ENCODE measurements at places on chromosomes 1 and 21.
A peak's percentile ranks its signal among the peaks of the same experiment; 100 is the strongest.

- DNase-seq: no peak
Measured at GRCh38 chr1:44049839-44050238, 18.6 kb upstream of the SLC6A9 start.

GRCh38 chr1:62306065-62306464 lies 13.2 kb downstream of the KANK4 start:
- DNase-seq: no peak

GRCh38 chr1:172308577-172308976 lies 111.9 kb upstream of the C1orf105 start:
- DNase-seq: no peak

GRCh38 chr21:45440736-45441350 lies 35.9 kb downstream of the COL18A1 start:
- DNase-seq: no peak

DNA sequence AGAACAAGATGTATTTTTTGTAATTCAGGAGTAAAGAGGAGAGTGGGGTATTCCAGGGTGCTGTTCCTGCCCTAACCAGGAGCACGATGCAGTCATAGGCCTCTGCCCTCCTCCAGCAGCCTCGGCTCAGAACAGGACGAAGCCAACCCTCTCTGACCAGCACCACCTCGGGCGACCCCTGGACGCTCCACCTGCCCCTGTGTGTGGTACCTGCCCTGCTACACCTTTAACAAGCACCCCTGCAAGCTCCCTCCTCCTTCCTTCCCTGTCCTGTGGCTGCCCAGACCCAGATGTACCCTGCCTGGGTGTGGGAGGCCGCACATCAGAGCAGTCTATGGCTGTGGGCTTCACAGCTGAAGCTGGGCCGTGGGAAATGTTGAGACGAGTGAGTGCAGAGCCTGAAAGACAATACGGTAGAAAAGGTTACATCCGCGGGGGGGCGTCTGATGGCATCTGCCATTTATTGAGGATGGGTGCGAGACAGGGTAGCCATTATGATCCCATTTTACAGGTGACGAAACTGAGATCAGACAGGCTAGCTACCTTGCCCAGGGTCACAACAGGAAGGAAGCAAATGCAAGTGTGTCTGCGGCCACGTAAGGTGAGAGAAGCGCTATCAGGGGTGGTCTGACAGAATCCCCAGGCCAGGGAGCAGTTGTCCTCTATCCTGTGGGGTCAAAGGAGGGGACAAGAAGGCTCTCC lies 4.6 kb downstream of the ERG start:
- DNase-seq: no peak

DNA sequence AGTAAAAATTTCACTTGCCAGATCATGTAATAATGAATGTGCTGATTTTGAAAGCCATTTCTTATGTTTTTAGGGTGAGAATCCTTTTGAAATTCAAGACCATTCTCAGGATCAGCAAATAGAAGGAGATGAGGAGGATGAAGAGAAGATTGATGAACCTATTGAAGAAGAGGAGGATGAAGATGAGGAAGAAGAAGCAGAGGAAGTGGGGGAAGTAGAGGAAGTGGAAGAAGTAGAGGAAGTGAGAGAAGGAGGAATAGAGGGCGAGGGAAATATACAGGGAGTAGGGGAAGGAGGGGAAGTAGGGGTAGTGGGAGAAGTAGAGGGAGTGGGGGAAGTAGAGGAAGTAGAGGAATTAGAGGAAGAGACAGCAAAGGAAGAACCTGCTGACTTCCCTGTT lies 32.4 kb downstream of the ZNF326 start:
- DNase-seq: no peak

GRCh38 chr21:41548781-41549180 lies 40.8 kb upstream of the TMPRSS2 start:
- DNase-seq: no peak

DNA sequence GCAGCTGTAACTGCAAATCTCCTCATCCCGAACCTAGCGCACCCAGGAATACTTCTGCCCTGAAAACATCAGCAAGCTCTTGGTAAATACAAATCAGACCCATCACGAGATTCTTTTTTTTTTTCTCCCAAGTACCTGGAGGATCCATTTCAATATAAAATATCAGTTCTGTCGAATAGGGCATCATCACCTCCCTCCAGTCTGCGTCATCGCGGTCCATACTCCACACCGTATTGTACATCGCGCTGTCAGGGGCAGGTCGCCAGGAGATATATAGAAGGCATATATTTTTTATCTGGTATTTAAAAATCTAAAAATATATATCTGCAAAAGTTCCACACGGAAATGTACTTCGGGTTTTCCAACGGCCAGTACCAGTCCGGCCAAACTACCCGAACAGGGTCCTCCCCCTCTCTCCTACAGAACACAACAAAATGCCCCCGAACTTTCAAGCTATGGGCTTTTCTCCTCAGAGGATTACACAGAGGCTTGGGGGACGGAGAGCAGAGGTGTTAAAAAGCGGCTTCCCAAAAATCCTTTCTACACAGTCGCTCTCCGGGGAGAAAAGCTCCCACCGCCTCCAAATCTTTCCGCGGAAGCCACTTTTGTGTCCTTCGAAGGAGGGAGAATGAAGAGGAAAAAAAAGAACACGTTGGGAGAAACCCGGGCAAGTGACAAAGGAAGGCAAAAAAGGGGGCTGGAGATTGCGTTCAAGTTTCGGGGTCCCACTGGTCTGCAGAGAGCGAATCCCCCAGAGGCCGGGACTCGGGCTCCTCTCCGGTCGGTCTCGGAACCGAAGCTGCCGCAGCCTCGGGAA lies 509 bp downstream of the PIK3R3 start:
- peak; percentile 63 for DNase-seq

GRCh38 chr1:154536570-154536969 lies 21.9 kb downstream of the UBE2Q1 start:
- DNase-seq: no peak

DNA sequence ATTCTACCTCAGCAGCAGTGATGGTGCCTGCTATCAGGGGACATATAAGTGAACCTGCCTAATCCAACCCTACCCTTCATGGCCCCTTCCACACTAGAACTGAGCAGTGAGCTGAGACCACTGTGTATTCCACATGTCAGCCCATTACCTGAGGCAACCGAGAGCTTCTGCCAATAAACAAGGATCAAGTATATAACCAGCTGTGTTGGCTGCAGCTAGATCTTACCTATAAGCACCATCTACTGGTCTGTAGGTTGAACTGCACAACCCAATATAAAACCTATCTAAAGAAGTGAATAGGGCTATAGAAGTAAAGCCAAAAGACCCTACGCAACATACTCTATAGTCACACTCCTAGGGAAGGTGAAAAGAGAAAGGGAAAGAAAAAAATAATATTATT lies 376.9 kb downstream of the HHIPL2 start:
- peak; percentile 68 for DNase-seq

- DNase-seq: no peak
Measured at GRCh38 chr1:205161076-205161475, 39.3 kb upstream of the RBBP5 start.

DNA sequence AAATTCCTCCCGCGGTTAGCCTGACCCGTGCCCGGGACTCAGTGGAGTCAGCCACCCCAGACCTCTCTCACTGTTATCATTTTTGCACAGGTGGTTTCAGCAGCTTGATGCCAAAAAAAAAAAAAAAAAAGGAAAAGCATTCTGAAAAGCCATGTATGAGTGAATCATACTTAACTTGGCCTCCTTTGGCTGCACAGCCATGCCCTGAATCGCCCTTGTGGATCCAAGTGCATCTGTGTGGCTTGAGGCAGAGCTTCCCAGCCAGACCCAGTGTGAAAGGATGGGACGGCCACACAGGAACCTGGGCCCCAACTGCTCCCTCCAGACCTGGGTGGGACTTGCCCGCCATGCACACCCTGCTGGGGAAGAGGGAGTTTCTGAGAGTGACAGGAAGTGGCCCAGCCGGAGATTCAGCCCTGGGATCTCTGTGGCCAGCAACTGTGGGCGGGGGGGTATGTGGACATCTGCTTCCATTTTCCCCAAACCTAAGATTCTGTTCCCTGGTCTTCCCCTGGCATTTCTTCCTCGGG lies 8.6 kb downstream of the YBEY start:
- peak; percentile 94 for DNase-seq

DNA sequence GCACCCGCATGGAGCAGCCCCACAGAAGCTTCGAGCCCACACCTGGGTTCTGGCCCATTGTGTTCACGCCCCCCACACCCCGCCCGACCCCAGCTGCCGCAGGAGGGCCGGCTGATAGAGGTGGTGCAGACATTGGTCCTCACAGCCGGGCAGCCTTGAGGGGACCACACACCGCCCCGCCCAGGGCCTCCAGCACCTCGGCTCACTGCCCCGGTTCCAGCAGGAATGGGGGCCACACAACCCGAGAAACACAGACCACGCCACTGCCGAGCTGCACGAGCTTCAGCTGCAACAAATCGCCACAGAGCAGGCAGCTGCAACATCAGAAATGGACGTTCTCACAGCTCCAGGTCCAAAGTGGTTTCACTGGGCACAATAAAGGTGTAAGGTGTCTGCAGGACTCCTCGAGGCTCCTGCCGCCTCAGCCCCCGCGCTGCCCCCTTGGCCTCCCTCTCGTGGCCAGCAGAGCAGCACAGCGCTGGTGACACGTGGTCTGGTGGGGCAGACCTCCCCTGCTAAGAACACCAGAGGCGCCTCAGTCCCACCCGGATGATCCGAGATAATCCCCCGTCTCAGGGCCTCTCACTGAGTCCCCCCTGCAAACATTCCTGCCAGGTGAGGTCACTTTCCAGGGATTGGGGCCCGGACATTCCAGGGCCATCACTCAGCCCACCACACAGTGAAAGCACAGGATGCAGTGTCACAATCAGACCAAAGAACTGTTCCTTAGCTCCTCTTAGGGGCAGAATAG lies 62.3 kb upstream of the ADARB1 start:
- no peak for DNase-seq

DNA sequence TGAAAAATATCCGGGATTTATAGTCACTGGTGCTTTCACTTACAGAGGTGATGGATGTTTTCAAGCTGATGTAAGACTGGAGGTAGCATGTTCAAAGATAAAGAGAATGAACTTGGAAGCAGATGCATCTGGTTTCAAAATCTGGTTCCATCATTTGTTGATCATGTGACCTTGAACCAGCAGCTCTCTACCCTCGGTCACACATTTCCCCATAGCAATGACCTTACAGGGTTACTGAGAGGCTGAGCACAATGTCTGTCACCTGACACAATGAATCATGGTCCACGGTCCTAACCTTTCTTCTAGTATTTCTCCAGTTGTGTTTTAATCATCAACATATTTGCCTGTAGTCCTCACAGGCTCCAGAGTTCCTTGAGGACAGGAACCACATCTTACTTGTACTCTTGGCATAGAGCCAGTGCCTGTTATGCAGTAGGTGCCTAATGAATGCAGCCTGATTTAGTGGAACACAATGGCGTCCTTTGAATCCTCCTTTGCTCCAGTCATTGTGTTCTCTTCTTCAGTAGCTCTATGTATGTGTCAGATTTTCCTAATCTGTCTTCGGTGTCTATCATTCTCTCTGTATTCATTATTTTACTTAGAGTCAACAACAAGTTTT lies 667.3 kb downstream of the PTPRU start:
- DNase-seq: no peak

GRCh38 chr1:34871443-34872132 lies 12.0 kb upstream of the SMIM12 start:
- DNase-seq: no peak

DNA sequence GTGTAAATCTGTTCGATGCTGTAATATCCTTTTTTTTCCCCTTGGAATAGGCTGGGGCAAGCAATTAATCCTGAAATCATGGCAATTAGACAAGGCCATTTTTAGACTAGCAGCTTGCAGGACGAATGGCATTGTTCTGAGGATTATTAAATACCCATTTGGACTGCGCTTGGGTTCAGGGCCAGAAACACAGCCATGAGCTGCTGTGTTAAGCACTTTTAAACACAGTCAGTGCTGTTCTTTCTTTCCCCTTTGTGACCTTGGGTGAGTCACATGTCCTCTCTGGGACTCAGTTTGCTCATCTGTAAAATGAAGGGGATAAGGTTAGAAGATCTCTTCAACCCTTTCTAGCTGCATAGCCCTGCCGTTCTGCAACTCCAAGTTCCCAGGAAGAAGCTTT lies 58.6 kb upstream of the C8B start:
- DNase-seq: no peak

GRCh38 chr1:62386351-62387121 lies 50.3 kb upstream of the USP1 start:
- DNase-seq: no peak

GRCh38 chr21:36901575-36901974 lies 64.9 kb downstream of the HLCS start:
- DNase-seq: no peak

- DNase-seq: peak; percentile 50
Measured at GRCh38 chr1:209989525-209989924, 51.5 kb downstream of the SYT14 start.

DNA sequence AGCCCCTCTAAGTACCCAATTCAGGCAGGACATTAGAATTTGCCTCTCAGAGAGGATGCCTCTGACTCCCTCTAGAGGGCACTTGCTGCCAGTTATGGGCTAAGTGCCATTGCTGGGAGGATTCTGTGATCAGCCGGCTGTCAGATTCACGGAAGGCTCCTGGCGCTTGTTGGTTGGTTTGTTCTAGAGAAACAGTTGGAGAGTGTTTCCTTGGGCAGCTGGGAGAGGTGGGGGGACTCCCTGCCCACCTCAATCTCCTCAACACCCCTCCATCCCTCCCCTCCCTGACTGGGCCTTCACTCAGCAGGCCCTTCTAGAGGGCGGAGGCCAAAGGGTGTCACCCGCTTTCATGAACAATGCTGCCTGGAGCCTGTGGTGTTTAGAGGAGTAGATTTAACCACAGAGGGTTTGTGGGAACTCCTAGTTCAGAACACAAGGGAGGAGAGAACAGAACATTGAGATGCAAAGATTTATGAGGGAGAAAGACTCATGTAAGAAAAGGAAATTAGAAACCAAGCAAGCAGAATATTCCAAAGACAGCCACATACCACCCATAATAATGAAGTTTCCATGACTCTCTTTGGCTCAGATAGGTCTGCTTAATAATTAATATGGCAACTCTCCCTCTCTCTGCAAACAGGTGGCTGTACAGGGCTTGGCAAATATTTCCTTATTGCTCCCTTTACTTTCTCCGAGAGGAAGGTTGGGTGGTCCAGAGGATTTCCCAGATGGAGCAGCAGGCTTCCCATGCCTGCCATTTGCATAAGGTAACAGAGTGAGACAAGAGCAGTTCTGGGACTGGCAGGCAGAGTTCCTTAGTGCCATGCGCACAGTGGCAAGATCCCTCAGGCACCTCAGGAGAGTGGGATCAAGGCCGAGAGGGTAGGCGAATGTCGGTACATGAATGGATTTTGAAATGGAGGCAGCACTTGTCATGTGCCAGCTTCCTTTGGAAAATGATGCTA lies 30.0 kb upstream of the ACP6 start:
- DNase-seq: peak; percentile 84

DNA sequence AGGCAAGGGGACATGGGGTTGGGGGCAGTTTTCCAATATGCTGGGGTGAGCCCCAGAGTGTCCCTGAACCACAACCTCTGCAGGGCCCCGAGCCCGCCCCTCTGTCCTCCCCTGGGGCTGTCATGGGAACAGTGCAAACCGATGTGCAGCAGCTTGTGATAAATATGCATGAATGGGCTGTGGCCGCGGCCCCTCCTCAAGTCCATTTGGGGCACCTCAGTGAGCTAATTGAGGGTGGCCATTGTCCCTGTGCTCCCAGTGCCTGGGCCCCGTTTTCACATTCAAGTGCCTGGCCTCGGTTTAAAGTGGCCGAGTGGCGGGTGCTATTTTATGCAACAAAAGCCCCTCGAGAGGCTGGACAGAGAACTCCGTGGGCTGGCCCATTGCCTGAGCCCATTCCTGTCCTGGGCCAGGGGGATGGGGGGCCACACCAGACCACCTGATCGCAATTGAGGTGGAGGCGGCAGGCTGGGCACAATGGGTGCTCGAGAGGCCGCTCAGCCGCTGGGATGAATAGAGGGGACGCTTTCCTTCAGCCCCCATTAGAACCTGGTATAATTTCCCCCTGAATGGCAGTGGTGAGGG lies 193.7 kb downstream of the FOXD2 start:
- no peak for DNase-seq
